ENCODE measurements at places on chromosomes 11 and 22.
A peak's percentile ranks its signal among the peaks of the same experiment; 100 is the strongest.

- no peak for DNase-seq
Observed at GRCh38 chr11:102749101-102749722, 24.5 kb upstream of the MMP8 start.

GRCh38 chr11:123076484-123076883 lies 14.5 kb upstream of the HSPA8 start:
- no peak for DNase-seq

GRCh38 chr22:45179276-45180049 lies 15.7 kb downstream of the NUP50 start:
- no peak for DNase-seq

GRCh38 chr11:19196432-19196831 lies 5.4 kb downstream of the CSRP3 start:
- DNase-seq: no peak

GRCh38 chr22:26830837-26831236 lies 173.4 kb downstream of the MIAT start:
- no peak for DNase-seq

DNA sequence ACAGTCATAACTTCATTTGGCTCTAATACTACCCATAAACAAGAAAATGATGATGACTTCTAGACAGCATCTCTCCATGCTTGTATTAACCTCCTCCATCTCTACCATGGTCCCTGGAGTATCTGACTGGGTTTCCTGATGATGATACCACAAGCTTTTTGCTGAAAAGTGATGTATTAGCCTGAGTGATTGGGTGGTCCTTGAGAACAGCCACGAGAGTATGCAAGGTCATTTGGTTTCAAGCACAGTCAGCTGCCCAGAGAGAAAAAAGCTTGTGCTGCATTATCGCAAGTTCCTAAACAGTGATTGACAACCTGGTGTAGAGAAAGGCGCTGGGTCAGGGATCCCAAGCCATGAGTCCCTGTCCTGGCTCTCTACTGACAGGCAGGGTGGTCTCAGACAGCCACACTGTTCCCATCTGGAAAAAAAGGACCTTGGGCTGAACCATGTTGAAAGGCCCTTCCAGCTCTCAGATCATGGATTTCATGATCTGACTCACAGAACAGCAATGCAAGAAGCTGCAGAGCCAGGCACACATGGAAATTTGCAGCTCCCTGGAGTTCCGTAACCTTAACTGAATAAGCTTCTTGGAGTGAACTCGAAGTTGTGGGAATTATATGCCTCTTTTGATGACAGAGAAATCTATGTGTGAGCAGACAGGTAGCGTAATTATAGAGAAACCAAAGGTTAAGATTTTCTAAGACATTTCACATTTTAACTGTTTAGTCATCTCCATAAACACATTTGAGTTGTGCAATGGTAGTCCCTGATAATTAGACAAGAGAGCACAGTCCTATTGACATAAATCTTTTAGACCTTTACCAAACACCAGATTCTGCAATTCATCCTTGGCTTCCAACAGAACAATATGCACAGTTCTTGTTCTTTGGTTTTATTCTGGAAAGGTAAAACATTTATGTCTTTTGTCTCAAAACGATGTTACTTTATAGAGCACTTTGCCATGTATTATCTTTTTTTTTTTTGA lies 54.1 kb upstream of the UBASH3B start:
- DNase-seq: no peak

- DNase-seq: no peak
Observed at GRCh38 chr11:26333906-26334305, 2.0 kb downstream of the ANO3 start.

DNA sequence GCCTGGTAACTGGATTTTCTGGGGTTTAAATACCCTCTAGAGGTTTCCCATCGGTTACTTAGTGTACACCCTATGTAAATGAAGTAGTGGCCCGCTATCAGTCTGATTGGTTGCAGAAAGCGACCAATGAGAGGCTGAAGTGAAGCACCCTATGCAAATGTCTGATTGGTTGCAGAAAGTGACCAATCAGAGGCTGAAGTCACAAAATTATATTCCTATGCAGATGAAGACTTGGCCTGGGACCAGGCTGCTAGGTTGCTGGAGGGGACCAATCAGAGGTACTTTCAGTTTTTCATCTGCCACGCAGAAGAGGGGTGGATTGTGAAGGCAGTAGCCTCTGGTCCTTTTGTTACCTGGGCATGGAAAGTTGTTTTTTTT lies 134.8 kb downstream of the TBC1D22A start:
- DNase-seq: no peak

DNA sequence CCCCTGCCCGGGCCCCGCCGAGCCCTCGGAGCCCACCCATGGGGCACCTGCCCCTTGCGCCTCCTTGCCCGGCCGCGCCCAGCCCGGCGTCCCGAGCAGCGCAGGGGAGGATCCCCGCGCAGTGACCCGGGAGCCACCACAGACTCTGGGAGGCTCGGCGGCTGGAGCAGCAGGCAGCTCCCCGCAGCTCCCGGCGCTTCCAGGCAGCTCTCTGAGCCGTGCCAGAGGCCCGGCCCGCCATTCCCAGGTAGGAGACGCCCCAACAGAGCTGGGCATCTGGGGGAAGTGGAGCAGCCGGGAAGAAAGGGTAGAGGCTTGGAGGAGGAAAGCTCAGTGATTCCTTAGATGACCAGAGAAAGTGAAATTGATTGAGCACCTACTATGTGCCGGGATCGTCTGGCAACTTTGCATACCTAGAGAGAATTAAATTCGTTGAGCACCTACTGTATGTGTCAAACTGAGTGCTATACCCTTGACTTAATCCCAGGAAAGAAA lies 670 bp downstream of the RASD2 start:
- no peak for DNase-seq

GRCh38 chr22:29951791-29952413 lies 68.9 kb downstream of the MTMR3 start:
- DNase-seq: no peak

DNA sequence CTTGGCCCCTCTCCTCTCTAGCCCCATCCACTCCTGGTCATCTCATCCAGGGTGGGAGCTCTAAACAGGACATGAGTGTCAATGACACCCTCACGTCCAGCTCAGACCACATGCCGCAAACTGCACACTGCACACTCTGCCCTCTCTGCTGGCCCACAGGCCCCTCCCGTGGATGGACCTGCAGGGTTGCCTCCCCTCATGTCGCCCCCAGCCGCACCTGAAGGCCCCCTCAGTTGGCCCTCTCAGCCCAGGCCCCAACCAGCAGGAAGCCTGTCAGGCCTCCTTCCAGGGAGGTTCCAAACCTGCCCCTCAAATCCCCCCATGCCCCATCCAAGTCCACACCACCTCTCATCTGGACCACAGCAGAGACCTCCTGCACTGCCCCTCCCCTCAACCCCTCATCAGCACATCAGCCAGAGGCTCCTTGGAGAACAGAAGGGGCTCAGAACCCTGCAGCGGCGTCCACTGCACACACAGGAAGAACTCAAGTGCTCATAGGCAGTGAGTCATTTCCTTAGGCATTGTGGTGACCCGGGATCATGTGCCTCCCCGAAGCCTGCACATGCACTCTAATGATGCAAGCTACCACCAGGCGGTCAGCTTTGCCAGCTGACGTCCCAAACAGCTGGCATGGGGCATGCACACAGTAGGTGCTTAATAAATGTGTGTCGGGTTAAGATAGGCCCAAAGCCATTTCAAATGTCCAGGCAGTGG lies 12.9 kb upstream of the CDKN1C start:
- no peak for DNase-seq

- peak; percentile 6 for DNase-seq
Observed at GRCh38 chr11:18633256-18634139, 644 bp downstream of the SPTY2D1 start.

All from memory B cell (primary cell).